Stimulated activated CD4-positive, alpha-beta T cell treated with anti-CD3 and anti-CD28 coated beads, Interleukin-1b, Interleukin-23, amount 100 ng/mL, for 1 hour (primary cell): ENCODE measurements at places on chromosomes 1 and 21.

- no peak for DNase-seq
Observed at GRCh38 chr1:236636017-236636416, 31.7 kb upstream of the HEATR1 start.

DNA sequence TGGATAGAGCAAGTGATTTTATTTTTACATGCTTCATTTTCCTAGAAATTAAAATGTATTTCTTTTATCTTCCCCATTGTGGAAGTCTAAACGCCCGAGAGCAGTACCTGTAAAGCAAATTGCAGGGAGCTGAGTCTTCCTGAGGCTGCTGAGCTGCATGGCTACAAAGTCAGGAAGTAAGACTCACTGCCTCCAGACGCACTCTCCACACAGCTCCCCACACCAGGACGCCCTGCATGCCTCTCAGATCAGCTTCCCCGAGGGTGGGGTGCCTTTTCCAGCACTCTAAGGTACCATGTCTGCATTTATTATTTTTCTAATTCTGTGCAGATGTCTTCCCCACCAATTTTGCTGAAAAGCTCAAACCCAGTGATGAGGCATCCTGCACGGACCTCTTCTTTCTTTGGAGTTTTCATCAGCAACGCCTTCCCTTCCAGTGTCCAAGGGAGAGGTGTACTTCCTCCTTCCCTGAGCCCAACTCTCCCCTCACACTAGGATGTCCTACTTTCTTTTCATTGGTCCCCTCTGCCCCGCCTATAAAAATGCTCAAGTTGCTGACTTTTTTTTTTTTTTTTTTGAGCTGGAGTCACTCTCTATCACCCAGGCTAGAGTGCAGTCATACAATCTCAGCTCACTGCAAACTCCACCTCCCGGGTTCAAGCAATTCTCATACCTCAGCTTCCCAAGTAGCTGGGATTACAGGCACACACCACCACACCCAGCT lies 114.7 kb downstream of the PCNX2 start:
- DNase-seq: no peak

GRCh38 chr1:55169126-55169525 lies 46.0 kb downstream of the USP24 start:
- DNase-seq: no peak

DNA sequence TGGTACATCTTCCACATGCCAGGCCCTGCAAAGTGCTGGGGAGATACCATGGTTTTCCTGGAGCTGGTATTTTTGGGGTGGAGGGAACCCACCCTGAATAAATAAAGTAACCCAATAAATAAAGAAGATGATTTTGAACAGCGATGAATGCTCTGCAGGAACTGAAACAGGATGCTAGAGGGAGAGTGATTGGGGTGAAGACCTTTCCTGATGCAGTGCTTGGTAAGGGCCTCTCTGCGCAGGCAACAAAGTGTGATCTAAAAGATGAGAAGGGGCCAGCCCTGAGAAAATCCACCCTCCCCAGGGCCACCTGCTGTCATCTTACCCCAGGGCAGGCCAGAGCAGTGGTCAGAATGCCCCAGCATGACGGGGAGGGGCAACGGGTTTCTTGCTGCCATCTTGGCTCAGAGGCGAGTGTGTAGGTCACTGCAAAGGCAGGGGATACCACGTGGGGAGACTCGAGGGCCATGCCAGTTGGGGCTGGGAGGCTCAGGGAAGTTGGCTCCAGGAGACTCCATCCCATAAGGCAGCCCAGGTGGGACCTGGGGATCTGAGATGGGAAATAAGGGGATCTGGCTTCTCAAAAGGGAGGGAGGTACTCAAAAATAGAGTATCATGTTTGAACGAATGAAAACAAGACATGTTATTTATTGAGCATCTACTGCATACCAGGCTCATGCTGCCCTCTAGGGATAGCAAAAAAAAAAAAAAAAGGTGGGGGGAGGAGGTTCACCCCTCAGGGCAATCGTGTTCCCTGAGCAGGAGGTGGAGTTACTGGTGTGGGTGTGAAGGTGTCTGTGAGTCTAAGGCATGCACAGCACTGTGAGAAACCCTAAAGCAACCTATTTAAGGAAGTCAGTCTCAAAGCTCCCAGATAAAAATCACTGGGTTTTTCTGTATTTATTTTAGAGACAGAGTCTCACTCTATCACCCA lies 2.8 kb downstream of the SRARP start:
- DNase-seq: no peak

DNA sequence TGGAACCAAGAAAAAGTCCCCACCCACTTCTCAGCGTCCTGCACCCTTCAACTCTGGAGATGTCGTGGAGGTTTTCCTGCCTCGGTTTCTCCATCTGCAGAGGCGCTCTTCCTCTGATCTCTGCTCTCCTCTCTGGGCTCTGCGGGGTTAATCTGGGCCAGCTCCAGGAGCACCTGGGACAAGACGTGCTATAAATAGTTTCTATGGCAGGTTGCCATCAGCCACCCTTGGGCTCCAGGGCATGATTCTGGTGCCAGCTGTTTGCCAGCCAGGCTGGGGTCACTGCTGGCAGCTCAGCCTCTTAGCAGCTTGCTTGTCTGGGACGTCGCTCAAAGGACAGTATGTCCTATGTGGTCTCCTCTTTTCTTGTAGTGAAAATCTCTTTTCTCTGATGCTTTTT lies 137.1 kb downstream of the ACTL8 start:
- no peak for DNase-seq

GRCh38 chr1:190067592-190067991 lies 410.1 kb downstream of the BRINP3 start:
- DNase-seq: no peak
